Fibroblast of skin of abdomen (primary cell): ENCODE measurements at places on chromosomes 1 and 21.

- DNase-seq = no peak
Measured at GRCh38 chr1:179440971-179441370, 75.2 kb downstream of the AXDND1 start.

- no peak for DNase-seq
Measured at GRCh38 chr1:151948506-151948905, 39.2 kb upstream of the THEM4 start.

DNA sequence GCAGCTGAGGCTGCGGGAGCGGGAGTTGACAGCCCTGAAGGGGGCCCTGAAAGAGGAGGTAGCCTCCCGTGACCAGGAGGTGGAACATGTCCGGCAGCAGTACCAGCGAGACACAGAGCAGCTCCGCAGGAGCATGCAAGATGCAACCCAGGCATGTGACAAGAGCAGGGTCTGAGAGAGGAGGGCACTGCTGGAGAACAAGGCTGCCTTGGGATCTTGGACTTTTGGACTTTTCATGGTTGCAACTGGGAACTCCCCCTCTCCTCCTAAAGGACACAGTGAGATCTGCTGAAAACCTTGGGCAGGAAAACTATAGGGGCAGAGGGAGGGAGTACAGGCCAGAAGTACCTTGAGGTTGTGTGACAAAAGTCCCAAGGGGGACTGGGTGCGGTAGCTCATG, 13.5 kb downstream of the CGN start:
- no peak for DNase-seq

DNA sequence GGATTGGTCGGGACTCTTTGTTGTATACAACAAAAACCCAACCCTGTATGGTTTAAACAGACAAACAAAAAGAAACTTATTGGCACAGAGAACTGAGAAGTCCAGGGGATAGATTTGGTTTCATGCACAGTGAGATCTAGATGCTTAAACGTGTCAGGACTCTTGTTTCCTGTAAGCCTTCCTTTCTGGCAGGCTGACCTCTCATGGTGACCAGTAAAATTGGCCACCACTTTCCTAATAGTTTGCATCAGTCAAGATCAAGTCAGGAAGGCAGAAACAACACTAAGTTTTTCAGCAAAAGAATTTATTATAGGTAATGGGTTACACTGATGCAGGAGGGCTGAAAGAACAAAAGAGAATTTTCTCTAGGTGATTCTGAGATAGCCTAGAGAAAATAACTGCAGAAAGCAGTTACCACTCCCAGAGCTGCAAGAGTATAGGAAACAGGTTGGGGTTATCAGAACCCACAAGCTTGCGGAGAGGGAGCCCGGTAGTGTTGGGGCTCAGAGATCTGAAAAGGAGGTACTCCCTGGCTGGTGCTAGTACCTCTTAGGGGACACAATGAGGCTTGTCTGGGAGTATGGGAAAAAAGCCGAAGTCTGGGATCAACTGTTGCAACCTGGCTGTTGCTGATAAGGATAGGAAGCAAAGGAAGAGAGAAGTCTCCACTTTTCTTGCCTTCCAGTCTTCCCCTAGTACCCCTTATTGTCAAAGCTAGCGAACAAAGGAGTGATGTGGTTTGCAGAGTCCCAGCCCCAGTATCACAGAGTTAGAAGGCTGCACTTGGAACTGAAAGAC, 21.4 kb downstream of the CITED4 start:
- no peak for DNase-seq

DNA sequence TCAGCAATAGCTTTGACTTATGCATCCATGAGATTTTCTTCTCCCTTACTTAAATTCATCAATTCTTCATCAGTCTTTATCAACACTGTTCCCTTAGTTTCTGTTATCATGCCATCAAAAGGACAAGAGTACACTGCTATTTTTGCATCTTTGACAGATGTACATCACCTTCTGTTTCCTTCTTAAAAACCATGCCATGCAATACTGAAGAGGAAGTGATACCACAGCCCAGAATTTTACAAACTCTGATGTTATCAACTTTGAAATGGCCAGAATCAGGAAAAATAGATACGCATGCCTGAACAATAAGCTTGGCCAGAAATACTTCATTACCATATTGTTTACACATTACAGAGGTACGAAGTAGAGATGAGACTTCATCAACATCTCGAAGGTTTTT, 21.1 kb downstream of the FMO5 start:
- no peak for DNase-seq

DNA sequence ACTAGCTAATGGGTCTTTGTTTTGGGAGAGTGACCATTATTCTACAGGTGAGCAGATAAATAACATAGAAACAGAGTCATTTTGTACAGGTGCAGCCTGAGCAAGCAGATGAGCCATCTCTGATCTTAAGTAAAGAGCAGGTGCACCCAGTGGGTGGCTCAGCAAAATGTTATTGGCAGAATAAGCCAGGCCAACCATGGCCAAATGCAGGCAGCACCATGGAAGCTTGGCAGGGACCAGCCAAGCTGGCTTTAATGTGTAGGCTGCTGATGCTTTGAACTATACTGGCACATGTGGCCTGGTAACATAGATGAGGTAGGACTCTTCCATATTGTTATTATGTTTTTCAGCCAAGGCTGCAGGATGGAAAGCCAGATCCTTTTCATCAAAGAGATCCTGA, 553.3 kb upstream of the ZRANB2 start:
- no peak for DNase-seq
